ENCODE measurements at places on chromosomes 3 and 15. TPM values are rescaled to one million over a fixed set of nuclear protein-coding genes. Genes with fewer than 3 reads are reported as not detected.

ALDH1A2 gene
- total RNA-seq: not detected

DNA sequence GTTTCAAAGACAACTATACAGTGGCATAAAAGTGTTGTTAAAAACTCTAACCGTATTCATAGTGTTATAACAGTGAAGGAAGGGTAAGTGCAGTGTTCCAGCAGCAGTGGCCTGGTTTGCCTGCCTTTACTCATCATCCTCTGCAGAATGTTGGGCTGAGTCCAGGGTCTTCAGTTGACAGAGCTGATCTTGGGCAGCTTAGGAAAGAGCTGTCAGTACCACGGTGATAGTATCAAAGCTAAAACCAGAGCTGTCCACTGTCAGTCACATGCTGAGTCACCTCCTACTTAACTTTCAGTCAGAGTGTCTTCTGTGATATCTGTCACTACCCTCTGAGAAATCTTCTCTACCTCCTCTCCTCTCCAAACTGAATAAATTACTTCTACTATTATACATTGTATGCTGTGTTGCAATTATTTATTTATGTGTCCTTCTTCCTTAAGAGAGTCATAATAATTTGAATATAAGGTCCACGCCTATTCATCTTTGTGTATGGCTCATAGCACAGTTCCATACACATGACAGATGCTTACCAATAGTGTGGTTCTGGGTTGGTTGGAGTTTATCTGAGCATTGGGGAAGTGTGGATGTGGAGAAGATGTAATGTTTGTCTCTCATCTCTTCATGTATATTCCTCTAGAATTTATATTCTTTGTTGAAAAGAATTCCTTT, 242.1 kb downstream of the ZIC1 start:
- DNase-seq: no peak

GRCh38 chr3:146594843-146595482, 10.2 kb downstream of the PLSCR5 start:
- no peak for DNase-seq

DNA sequence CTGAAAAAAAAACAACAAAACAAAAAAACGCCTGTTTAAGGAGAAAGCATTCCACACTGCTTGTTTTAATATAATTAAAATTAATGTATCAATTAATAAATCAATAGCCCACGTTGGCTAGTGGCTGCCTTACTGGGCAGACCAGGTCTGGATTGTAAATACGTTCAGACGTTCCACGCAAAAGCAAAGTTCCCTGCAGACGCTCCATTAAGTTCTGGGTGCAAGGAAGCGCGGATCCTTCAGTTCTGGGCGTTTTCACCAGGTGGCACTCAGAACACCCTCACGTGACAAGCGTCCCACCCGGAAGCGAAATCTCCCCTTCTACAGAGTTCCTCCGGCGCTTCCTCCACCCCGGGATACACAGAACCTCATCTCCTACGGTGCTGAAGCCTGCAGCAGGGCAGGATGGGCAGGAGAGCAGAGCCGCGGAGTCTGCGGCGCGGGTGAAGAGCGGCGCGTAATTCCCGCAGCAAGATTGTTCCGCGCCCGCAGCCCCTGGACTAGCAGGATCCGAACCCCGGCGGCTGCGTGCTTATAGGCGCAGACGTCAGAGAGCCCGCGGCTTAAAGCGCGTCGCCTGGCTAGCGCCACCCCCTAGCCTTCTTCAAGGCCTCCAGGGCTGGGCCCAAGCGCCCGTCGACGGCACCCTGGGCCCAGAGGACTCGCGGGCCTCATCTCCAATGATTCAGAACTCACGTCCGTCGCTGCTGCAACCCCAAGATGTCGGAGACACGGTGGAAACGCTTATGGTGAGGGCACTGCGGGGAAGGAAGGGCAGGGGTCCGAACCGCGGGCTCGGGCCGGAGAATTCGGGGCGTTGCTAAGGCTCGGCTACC, at the start of gene SLC25A38:
Gene SLC25A38, plus strand, starts transcription at position 326 of the 836 bp plus-strand sequence. Its CDS starts 355 bp downstream, at position 681.
- peak; percentile 80 for DNase-seq

APBA2 gene
- 11.8 TPM for total RNA-seq

GRCh38 chr3:52225452-52226228, at the start of gene TLR9:
Gene TLR9, minus strand, starts transcription at chr3:52225645. Its CDS starts 116 bp downstream, at chr3:52225529.
- no peak for DNase-seq

GRCh38 chr3:149589332-149589731, 68.5 kb downstream of the WWTR1 start:
- no peak for DNase-seq

- no peak for DNase-seq
Measured at GRCh38 chr3:70264122-70264780, 48.2 kb downstream of the MDFIC2 start.

GRCh38 chr15:77542491-77543001, 90.2 kb downstream of the LINGO1 start:
- no peak for DNase-seq

CATSPER2 gene
- 4.4 TPM for total RNA-seq

DNA sequence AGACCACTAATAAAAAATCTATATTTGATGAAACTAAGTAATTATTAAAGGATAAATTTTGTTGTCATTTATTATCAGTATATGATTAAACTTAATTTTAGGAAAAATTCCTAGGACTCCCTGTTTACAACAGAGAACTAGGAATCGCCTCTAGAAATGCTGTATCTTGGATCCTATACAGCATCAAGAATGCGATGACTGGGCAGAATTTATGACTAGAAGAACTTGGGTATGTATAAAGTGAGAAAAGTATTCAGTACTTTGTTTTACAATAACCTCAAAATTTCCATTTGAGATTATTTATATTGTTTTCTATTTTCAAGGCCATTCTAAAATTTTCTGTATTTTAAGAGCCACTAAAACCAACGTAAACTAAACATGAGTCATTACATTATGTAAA, 82.3 kb upstream of the AGTR1 start:
- no peak for DNase-seq

GRCh38 chr3:156353563-156353962, 201.4 kb downstream of the SSR3 start:
- no peak for DNase-seq

DNA sequence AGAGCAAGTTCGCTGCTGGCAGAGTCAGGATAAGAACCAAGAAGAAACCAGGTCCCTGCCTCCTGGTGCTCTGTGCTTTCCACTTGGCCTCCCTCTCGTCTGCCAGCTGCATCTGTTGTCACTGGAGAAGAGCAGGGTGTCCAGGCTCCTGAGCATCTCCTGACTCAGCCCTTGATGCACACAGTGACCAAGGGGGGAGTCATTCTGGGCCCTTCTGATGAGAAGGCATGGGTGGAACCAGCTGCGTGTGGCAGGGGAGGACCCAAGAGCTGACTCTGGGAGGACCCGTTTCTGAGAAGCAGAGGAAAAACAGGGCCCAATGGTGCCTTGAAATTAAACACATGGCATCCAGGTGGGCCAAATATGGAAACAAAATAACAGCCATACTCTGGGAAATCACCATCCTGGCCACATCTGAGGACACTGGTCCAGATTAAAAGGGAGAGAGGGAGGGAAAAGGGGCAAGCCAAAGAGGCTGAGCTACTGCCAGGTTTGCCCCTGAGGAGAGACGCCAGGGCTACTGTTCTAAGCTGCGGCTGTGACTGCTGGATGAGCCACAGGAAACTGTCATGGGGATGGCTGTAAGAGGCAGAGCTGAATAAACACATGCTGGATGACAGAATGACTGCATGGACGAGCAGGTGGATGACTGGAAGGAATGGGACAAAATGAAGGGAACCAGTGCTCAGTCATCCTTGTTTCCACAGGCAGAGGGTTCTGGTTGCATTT, 58.1 kb upstream of the CA12 start:
- DNase-seq: no peak

ITIH4 gene
- total RNA-seq: 1.5 TPM

DNA sequence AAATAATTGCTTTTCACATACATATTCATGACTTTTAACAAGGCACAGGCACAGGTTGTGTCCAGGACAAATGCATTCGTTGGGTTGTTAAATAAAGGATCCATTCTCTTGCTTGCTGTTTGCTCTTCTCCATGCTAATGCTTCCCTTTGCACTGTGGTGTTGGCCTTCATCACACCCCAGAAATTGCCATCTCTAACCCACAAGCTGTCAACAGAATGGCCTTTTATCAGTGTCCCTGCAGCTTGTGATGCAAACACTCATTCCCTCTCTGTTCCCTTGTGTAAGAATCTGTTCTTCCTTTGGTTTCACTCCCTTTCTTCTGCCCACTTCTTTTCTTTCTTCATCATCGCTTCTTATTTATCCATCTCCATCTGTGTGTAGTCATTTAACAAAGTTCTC, 72.2 kb downstream of the SLC7A14 start:
- DNase-seq: no peak

DNA sequence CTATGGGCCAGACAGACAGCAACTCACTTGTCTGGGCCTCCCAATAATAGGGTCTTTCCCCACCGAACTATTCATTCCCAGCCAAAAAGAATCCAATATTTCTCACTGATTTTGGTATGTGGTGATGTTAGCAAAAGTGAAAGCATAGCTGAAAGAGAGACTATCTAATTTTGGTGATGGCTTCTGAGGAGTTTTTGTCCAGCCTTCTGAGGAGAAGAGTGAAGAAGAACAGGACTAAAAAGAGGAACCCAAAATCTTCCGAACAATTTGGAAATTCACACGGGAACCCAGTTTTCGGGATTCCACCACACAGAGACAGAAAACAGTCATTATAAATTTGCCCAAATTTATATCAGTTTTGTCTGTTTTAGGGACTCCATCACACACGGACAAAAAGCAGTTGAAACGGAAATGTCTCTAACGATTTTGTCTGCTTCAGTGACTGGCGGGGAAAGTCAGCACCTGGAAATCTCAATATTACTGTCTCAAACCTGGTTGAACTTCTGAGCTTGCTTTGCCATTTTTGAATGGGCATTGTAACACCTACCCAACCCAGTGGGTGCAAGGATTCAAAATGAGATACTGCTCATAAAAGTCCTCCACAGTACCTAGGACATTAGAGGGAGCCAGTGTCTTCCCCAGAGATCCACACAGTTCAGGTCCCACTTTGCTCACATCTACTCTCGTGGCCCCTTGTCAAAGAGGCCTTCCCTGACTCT, 9.1 kb downstream of the CD80 start:
- DNase-seq: no peak

All from activated naive CD4-positive, alpha-beta T cell treated with anti-CD3 and anti-CD28 coated beads, Interleukin-2, amount 50 U/mL, for 72 hours (primary cell).